Liver (tissue), 10 donors: ENCODE measurements at places on chromosomes 13 and 19.

DNA sequence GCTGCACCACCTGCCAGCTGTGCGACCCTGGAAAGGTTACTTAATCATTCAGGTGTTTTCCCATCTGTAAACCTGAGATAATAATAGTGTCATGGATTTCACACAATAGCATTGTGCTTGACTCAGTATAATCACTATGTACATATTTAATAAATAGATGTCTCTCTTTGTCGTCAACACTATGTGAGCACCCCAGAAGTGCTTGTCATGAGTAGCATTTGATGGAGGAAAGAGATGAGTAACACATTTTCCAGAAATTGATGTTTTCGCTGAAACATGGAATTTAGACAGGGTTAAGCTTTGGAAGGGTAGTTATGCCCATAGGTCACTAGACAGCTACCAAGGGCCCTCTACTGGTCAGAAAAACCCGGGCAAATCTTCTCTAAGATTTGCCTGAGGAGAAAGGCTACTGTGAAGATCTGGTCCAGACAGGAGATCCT lies 9.5 kb upstream of the MBNL2 start:
- no peaks in the 10 kb centered on the region for H3K27me3 ChIP-seq
- H3K4me3 ChIP-seq = no peak overlapping the region
- H3K4me1 ChIP-seq = no peaks in the 10 kb centered on the region
- no peaks in the 10 kb centered on the region for H3K36me3 ChIP-seq
- no peak overlapping the region for H3K27ac ChIP-seq
- DNase-seq = no peak

DNA sequence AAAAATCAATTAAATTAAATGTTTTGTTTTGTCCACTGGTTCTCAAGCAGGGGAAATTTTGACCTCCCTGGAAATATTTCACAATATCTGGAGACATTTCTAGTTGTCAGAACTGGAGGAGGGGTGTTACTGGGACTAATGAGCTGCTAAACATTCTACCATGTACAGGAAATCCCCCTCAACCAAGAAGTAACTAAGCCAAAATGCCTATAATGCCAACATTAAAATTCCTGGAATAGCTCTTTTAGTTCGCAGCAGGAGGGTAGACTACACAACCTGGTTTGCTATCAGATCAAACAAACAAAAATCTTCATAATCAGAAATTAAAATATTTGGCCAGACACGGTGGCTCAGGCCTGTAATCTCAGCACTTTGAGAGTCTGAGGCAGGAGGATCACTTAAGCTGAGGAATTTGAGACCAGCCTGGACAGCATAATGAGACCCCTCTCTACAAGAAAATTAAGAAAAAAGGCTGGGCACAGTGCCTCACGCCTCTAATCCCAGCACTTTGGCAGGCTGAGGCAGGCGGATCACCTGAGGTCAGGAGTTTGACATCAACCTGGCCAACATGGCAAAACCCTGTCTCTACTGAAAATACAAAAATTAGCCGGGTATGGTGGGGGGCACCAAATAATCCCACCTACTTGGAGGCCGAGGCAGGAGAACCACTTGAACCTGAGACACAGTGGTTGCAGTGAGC lies 13.7 kb upstream of the SMARCA4 start:
- H3K27ac ChIP-seq = no peak overlapping the region
- no peak for DNase-seq
- H3K4me1 ChIP-seq = no peaks in the 10 kb centered on the region

DNA sequence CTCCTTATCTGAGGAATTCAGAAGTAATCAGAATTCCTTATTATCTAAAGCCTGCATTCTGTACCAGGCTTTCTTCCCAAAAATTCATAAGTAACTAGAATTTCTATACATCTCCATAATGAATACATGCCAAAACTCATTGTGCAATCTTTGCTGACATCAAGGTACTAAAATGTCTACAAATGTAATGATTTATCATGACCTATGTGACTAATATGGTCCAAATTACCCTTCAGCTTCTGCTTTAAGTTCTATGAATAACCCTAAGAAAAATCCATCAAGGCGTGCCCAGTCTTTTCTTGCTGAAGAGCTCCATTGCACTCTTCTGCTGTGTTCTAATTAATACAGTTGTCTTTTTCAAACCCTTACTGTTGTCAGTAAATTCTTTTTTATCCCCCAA lies 58.5 kb upstream of the SLITRK1 start:
- H3K4me1 ChIP-seq = no peaks in the 10 kb centered on the region
- H3K27ac ChIP-seq = no peak overlapping the region
- H3K27me3 ChIP-seq = no peaks in the 10 kb centered on the region
- no peaks in the 10 kb centered on the region for H3K36me3 ChIP-seq

- no peaks in the 10 kb centered on the region for H3K27me3 ChIP-seq
- H3K4me3 ChIP-seq = no peak overlapping the region
- peak overlapping the region; percentile 19 for H3K27ac ChIP-seq
- peaks cover 19% of the 10 kb centered on the region for H3K36me3 ChIP-seq
- no peak for DNase-seq
Measured at GRCh38 chr19:16204005-16204294, 6.2 kb downstream of the AP1M1 start.

- DNase-seq = no peak
- H3K4me3 ChIP-seq = no peak overlapping the region
- H3K27ac ChIP-seq = no peak overlapping the region
Measured at GRCh38 chr19:38009650-38010242, 102.7 kb downstream of the SIPA1L3 start.

GRCh38 chr19:35716801-35717664 lies 770 bp upstream of the KMT2B start:
- peaks cover 11% of the 10 kb centered on the region for H3K36me3 ChIP-seq
- H3K27me3 ChIP-seq = no peaks in the 10 kb centered on the region
- peak overlapping the region; percentile 75 for H3K27ac ChIP-seq
- DNase-seq = peak; percentile 87

DNA sequence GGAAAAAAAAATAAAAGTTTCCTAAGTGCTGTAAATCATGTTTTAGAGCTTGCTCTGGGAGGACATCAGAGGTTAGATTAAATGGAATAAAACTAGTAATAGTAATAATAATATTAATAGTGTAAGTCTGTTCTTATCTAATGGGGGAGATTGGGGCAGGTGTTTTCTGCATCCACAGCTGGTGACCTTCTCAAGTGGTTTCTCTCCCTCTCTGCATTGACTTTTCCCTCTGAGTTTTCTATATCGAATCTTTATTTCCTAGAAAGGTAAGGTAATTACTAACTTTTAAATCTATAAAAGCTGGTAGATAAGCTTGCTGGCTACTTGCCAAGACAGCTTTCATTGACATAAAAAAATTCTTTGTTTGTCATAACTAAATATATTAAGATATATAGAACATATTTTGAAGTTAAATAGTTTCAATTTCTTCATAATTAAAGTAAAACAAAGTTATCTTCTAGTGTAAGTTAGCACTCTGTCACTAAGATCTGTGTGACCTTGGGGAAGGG lies 49.6 kb upstream of the DIAPH3 start:
- no peaks in the 10 kb centered on the region for H3K36me3 ChIP-seq
- no peak overlapping the region for H3K4me3 ChIP-seq
- no peak for DNase-seq
- no peaks in the 10 kb centered on the region for H3K4me1 ChIP-seq
- H3K27me3 ChIP-seq = no peaks in the 10 kb centered on the region
- no peak overlapping the region for H3K27ac ChIP-seq

DNA sequence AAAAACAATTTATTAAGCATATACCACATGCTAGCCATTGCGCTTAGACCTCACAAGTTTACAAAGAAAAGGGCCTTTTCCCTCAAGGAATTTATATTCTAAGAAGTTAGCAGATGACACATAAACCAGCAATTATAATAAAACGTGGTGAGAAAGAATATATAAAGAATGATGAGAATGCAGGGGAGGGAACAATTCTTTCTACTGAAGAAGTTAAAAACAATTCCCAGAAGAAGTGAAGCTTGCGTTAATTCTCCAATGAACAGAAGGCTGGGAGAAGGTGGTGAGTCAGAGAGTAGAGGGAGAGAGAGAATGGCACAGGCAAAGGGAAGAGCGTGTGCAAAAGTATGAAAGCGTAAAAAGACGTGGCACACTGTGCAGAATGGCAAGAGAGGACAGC lies 69.5 kb upstream of the ZDHHC20 start:
- no peaks in the 10 kb centered on the region for H3K4me1 ChIP-seq
- no peak for DNase-seq
- H3K27me3 ChIP-seq = no peaks in the 10 kb centered on the region

DNA sequence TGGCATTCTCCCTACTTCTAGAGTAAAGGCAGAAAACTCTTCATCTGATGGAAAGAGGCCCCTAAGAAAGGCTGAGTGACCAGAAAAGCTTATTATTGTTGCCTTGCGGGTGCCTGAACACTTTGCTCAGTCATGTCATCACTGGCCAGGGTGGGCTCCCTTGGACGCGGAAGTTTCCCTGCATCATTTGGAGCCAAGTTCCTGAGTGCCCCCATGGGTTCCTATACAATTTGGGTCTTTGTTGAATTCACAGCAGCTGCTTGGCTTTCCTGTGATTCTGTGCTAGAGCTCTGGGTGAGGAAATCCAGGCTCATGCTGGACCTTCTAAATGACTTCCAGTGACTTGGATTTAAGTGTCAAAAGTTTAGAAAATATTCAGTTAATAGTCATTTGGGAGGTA lies 232.9 kb downstream of the LHFPL6 start:
- DNase-seq = no peak
- no peaks in the 10 kb centered on the region for H3K27me3 ChIP-seq
- H3K4me1 ChIP-seq = no peaks in the 10 kb centered on the region
- H3K36me3 ChIP-seq = no peaks in the 10 kb centered on the region

DNA sequence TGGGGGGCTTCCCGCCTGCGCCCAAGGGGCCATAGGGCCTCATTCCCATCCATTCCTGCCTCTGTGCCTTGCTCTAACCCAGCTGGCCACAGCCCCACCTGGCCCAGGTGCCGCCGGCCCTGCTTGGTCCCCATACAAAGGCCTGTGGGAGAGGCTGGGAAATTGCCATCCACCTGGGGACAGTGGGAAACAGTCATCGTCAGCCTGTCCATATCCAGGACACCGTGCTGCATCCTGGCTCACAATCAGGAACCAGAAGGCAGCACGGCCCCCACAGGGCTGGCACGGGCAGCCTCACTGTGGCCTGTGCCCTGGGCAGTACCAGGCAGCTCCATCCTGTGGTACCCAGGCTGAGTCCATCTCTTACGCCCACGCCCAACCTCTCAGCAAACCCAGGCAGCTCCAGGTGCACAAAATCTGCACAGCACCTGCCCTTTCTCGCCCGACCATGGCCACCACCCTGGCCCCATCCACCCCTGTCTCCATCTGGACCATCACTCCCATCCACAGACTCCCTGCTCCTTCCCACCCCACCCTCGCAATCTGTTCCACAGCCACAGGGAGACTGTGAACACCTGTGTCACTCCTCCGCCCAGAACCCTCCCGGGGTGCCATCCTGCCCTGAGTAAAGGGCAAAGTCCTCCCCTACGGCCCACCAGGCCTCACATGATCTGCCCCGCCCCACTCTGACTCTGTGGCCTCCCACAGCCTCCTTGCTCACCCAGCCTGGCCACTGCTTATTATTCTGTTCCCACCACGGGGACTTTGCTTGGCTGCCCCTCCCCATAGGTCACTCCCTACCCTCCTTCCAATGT lies 21.1 kb upstream of the FBXO27 start:
- DNase-seq = peak; percentile 66
- H3K4me3 ChIP-seq = no peak overlapping the region
- H3K36me3 ChIP-seq = no peaks in the 10 kb centered on the region
- H3K27me3 ChIP-seq = no peaks in the 10 kb centered on the region

GRCh38 chr13:59641261-59641660 lies 522.5 kb downstream of the DIAPH3 start:
- H3K4me3 ChIP-seq = no peak overlapping the region
- no peaks in the 10 kb centered on the region for H3K4me1 ChIP-seq
- DNase-seq = no peak
- no peak overlapping the region for H3K27ac ChIP-seq
- H3K36me3 ChIP-seq = no peaks in the 10 kb centered on the region

GRCh38 chr13:46575301-46575771 lies 22.4 kb downstream of the LRCH1 start:
- H3K4me1 ChIP-seq = peaks cover 14% of the 10 kb centered on the region
- no peak overlapping the region for H3K27ac ChIP-seq
- H3K4me3 ChIP-seq = no peak overlapping the region
- DNase-seq = no peak
- H3K27me3 ChIP-seq = no peaks in the 10 kb centered on the region

DNA sequence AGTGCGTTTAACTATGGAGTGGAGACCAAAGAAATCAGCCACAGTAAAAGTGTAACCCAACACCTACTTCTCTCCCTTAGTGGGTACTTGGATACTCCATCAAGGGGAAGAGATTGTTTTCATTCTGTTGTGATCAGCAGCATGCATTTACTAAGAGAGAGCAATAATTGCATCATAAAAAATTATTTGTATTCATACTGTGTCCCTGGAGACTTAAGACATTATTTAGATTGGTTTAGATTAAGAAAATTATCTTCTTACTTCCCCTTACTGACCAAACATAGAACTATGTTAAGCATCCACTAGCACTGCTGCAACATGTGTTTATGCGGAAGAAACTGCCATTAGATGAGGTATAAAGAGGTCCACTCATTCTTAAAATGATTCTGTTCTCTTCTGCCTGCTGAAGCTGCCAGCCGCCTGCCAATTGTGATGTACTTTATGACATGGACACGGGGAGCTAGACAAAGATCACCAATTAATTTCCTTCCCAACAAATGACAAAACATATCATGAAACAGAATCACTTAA lies 738.5 kb downstream of the DIAPH3 start:
- H3K4me1 ChIP-seq = no peaks in the 10 kb centered on the region
- no peak overlapping the region for H3K27ac ChIP-seq
- H3K36me3 ChIP-seq = no peaks in the 10 kb centered on the region
- no peak for DNase-seq

GRCh38 chr13:65638572-65639168 lies 1591.5 kb downstream of the PCDH9 start:
- H3K27me3 ChIP-seq = no peaks in the 10 kb centered on the region
- H3K4me3 ChIP-seq = no peak overlapping the region
- no peak overlapping the region for H3K27ac ChIP-seq

DNA sequence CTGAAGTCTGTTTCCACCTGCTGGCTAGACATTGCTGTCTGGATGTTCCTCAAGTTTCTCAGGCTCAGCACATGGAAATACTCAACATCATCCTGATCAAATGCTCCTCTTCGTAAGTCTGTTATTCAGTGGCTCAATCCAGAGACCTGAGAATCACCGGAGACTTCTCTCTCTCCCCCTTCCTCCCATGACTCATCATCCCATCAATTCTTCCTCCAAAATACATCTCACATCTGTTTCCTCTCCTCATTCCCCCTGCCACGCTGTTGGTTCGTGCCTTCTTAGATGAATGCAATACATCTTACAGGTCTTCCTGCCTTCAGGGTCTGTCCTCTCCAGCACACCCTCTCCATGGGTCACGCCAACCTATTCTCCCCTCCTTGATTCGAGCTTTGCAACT lies 7.4 kb upstream of the RXFP2 start:
- no peaks in the 10 kb centered on the region for H3K27me3 ChIP-seq
- no peak overlapping the region for H3K4me3 ChIP-seq
- H3K27ac ChIP-seq = no peak overlapping the region
- H3K36me3 ChIP-seq = no peaks in the 10 kb centered on the region

DNA sequence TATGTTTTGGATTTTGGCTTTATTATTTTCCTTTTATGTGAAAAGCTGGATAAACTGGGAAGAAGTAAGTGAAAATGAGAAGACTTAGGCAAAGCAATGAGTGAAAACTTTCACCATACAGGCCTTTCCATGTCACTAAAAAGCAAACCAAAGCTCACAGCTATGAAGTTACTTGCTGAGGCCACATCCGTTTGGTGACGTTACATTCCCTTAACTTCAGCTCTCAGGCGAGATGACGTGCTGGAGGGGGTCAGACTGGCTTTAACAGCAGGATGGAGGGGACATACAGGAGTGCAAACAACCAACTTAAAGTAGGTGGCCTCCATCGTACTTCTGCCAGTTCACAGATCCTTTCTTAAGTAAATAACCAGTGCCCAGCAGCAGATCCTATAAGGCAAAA lies 522.3 kb downstream of the MYO16 start:
- no peak overlapping the region for H3K4me3 ChIP-seq
- H3K36me3 ChIP-seq = no peaks in the 10 kb centered on the region
- no peaks in the 10 kb centered on the region for H3K4me1 ChIP-seq
- DNase-seq = no peak
- no peaks in the 10 kb centered on the region for H3K27me3 ChIP-seq
